ENCODE measurements at places on chromosomes 12 and 14. TPM values are rescaled to one million over a fixed set of nuclear protein-coding genes. Genes with fewer than 3 reads are reported as not detected.

C12orf50 gene
- not detected for total RNA-seq

LGR5 gene
- total RNA-seq = not detected

LMNTD1 gene
- total RNA-seq = not detected

PACS2 gene
- 81.1 TPM for total RNA-seq

TCP11L2 gene
- total RNA-seq = 104 TPM

MGST1 gene
- total RNA-seq = 81.9 TPM

MYF5 gene
- not detected for total RNA-seq

KRT85 gene
- total RNA-seq = not detected

DNA sequence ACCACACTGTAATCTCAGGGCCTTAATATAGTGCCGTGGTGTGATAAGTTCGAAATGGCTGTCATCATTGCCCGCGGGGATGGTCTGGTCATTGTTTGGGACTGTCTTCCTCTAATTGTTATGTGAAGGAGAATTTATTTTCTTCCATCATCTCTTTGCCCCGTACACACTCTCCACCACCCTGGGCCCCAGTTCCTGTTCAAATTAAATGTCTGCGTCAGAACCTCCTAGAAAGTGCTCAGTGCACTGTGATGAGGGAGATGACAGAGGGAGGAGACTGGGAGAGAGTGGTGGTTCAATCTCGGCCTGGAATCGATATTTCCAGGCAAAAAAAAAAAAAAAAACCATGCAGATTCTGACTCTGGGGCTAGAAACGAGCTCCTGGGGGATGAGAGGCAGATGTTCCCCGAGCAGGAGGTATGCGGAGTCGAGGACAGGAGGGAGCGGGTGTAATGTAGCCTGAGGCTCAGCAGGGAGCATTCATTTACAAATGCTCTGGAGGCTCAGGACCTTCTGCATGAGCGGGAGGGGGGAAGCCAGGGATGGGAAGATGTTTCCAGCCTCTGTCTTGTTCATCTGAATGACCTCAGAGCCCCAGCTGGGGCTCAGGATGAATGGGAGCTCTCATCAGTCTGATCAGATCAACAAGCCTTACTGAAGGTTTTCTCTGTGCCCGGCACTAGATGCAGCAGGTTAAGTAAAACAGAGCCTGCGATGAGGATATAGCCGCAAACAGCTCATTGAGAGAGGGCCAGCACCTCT, 219.5 kb downstream of the TBX5 start:
- DNase-seq = no peak

DNA sequence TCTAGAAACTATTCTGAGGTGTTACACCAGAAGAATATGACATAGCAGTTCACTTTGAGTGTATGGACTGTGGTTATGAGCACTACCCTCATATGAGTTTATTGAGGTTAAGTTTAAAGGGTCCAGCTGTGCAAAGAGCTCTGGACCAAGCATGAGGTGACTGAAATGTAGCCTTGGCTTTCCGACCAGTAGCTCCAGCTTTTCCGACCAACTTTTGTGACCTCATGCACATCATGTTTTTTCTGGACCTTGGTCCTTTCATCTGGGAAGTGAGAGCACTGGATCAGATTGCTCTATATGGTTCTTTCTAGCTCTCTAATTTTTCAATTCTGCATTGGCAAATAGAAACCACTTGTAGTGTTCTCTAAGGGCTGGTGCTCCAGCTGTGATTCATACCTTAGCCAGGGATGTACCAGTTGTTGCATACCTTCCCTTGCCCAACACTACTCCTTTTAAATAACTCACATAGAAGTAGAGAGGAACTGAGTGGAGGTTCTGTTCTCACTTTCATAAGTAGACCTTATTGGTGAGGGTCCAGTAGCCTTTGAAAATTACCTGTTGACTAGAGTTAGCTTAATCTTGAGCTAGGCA, 16.6 kb downstream of the IGF1 start:
- DNase-seq = no peak

DNA sequence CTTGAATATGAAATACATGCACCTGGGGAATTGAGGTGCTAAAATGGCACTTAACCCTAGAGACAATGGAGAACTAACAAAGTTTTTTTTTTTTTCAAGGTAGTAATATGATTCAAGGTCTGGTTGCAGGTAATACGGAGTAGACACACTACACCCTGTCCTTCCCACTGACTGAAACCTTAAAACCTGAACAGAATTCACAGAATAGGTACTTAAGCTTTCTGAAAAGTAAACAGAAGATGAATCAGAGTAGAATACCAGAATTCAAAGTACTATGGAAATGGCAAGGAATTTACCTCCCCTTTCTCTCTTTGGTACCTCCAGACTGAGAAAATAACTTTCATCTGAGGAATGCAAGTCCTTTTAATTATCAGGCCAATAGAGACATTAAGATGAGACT, 87.2 kb downstream of the PAPLN start:
- no peak for DNase-seq

- DNase-seq = no peak
Observed at GRCh38 chr12:64998371-64999147, 122.5 kb downstream of the WIF1 start.

DNA sequence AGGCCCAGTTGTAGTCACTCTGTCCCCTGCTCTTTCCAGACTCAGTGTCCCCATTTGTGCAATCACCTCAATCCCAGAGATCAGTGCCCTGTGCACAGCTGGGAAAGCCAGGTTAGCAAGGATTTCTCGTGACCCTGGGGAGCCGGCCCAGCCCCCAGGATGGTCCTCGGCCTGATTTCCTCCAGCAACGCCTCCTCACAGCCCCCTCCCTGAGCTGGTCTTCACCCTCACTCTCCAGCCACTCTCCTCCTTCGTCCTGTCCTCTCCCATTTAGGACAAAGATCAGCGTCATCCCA, 194.8 kb upstream of the C14orf180 start:
- peak; percentile 44 for DNase-seq

- DNase-seq = peak; percentile 59
Observed at GRCh38 chr14:60506985-60507829, 1.7 kb upstream of the SIX6 start.

- DNase-seq = peak; percentile 90
Observed at GRCh38 chr14:76267322-76268046, 108.5 kb upstream of the ESRRB start.

- peak; percentile 88 for DNase-seq
Observed at GRCh38 chr12:92593734-92594402, 108.9 kb upstream of the PLEKHG7 start.

DNA sequence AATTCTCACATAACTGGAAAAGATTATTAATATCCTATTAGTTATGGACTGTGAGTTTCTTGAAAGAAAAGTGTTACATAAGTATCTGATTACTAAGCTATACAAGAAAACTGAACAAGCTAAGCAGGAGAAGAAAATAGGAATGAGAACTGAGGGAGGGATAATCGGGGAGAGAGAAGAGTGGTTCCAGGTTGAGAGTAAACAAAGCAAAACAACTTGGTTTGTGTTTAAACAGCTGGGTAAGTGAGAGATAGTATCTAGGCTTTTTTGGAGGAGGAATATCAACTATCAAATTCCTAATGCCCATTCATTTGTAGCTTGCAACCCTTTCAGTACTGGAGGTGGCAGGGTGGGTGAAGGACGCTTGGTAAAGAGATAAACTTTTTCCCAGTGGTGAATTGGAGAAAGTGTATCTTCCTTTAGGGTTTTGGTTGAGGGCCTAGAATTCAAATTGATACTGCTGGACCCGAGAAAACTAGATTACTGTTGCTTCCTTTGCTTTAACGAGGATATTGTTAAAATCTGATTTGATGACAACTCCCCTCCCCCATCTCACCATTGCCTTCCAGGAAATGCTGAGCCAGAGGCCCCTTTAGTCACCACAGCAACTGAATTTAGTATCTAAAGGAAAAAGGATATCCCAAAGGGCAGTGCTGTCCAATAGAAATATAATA, 2.0 kb upstream of the SLC2A3 start:
- peak; percentile 79 for DNase-seq

DNA sequence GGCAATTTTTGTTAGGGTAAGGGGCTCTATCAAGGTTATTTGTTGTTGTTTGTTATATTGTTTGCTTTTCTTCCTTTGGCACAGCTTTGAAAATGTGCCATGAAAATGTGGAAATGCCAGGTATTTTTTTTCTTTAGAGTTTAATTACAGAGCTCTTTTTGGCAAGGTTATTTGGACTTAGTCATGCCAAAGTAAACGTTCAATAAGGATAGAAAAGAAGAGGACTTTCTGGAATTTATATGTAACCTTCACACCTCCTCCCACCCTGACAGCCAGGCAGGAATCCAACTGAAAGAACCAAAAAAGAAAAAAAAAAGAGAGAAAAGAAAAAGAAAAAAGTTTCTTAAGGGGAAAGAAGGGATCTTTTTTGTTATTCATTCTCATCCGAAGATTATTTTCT, 217.8 kb downstream of the KITLG start:
- peak; percentile 1 for DNase-seq

GRCh38 chr14:100271247-100271939, 32.4 kb downstream of the YY1 start:
- DNase-seq = peak; percentile 32

- no peak for DNase-seq
Observed at GRCh38 chr12:27143256-27144069, 61.1 kb upstream of the C12orf71 start.

DNA sequence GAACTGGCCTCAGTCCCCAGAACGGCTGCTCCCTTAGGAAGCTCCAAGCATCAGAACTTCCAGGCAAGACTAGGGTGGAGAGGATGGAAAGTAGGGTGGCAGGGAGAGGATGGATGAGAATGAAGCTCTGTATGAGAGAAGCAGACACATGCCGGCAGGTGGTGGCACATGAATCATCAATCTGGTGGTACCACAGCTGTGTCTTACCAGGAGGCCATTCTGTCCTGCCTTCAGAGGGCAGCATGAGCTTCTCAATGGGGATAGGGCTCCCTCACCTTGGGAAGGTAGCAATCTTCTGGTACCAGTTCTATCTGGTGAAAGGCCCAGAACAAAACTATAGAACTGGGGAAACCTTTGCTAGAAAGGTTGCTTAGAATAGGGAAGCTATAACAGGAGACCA, 55.4 kb upstream of the PYGL start:
- DNase-seq = no peak

DNA sequence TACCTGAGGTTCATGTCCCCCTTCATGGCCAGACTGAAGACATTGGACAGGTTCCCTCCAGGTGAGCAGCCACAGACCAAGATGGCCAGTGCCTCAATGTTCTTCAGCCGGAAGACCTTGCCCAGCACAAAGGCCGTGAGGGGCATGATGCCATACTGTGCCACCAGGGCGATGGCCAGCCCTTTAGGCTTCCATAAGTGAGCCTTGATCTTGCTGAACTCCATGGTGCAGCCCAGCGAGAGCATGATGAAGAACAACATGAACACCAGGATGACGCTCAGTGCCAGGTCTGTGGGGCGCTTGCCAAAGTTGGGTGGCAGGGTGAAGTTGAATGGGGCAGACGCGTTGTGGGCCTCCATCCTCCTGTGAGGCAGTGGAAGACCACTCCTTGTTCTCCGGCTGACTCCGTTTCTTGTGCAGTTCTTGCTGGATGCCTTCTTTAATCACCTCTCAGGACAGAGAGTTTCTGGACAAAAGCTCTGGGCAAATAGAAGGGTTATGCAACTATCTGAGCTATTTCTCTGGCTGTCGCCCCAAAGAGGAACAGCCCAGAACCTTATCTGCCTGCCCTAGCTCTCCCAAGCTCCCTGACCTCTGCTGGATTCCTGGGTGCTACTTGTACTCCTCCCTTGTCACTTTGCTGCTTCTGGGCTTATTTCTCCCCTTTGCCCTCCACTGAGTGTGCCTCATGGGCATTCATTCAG, at the start of gene SLC10A1:
TSS of gene SLC10A1 (minus strand) at position 445 of the 704 bp plus-strand sequence. CDS start at position 359, 86 bp downstream.
- DNase-seq = peak; percentile 67

DNA sequence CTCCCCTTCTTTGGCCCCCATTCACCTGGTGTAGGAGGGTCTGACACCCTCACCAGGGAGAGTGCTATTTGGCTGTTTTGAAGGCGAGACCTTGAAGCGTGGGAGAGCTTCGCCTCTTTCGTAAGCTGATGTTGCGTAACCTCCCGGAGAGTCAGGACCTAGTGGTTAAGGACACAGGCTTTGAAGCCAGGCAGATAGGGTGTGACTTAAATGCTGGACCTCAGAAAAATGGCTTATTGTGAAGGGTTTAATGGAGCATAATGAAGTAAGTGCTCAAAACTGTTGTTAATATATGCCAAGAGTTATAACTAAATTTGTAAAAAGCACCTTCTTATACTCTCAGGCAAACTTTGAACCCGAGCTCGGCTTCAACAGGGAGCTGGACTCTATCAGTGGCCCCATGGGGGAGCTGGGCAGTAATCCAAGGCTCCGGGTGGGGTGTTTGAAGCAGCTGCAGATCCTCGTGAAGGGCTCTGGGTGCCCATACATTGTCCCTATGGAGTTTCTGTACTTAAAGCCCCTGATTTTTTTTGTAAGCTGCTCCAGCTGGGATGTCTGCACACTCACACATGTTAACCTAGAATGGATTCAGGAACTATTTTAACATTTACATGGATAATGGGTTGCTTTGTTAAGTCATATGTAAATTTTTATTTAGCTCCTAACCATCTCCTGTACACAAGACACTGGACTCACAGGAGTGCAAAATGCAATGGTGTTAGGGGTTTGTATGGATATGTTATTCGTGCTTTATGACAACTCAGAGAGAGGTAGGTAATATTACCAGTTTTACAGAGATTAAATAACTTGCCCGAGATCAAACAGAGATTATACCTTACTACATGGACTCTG, 26.0 kb downstream of the PPFIBP1 start:
- DNase-seq = no peak

- DNase-seq = no peak
Observed at GRCh38 chr14:57530571-57530970, 36.9 kb upstream of the CCDC198 start.

GRCh38 chr14:103445806-103446205, 60.6 kb downstream of the MARK3 start:
- DNase-seq = no peak

DNA sequence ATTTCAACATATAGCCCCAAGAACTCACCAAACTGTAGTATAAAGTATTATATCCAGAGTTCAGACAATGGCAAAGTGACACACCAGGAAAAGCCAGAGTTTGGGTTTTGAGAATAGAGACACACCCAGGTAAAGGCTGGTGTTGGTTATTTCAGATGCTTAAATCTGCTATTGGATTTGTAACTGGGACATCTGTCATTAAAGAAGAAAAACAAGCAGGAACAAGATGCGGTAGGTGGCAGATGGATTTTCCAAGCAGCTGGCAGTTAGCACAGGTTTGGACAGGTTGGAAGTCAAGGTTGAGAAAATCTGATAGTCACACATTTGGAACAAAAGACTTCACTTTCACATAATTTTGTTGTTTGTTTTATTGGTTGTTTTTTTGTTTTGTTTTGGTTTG, 14.4 kb upstream of the CDK17 start:
- DNase-seq = no peak

GRCh38 chr14:68775614-68776126, 17.2 kb downstream of the ZFP36L1 start:
- no peak for DNase-seq

DNA sequence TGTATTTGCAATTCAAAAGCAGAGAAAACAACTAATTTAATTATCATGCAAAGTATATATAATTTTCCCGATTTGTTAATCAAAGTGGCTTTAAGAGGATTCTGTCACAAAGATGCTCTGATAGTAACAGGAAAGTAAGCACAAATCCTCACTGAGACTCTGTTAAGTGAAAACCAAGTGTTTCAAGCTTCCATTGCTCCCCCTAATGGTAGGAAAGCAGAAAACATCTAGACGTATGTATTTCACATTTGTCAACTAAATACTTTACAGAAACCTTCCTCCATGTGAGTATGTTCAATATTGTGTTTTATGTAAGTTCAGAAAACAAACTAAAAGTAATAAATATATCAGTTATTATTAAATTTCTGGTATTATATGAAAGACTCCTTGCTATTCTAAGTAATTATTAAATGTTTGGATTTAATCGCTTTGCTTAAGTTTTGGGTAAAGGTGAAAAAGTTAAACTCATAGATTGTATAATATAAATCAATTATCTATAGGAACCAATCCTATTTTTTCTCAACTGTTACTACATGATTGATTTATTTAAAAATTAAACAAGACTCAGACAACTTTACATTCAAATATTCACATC, 1.5 kb upstream of the NTS start:
- DNase-seq = no peak
